Muscle of leg (tissue), 16 donors: ENCODE measurements at places on chromosomes 1 and 21. TPM values are rescaled to one million over a fixed set of nuclear protein-coding genes. Genes with fewer than 3 reads are reported as not detected.

- no peak overlapping the region for H3K4me3 ChIP-seq
- no peaks in the 10 kb centered on the region for H3K36me3 ChIP-seq
- no peaks in the 10 kb centered on the region for H3K4me1 ChIP-seq
- DNase-seq, result no peak
- H3K27ac ChIP-seq, result no peak overlapping the region
Observed at GRCh38 chr1:237953238-237953637, 62.5 kb upstream of the ZP4 start.

DNA sequence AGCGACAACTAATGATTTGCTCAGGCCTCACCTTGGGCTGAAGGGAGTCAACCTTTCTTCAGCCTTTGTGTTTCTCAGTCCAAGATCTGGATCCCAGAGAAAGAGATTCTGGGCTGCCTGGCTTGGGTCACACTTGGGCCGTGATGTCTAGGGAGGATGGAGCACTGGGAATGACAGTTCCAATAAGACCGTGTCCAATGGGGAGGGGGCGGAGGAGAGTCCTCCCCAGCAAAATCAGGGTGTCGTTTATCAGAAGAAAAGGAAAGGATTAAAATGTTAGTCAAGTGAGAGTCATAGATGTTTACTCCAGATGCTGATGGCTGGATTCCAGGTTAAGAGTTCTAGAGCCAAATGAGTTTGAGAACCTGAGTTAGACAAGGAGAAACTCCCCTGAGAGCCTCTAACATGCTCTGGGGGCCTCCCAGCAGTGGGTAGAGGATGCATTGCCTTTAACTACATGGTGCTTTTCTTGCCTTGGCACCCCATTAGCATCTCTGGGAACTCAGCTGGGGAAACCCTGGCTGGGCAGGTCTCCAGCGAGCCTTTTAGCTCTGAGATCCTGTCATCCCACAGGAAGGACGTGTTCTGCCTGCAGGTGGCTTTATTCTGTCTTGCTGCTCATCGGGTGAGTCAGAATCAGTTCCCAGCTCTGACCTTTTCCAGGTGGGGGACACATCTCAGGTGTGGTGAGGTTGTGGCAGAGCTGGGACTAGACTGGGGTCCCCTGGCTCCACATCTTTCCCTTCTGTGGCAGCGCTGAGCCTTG, 22.2 kb downstream of the NIPAL3 start:
- H3K27ac ChIP-seq, result peak overlapping the region; percentile 35
- peaks cover 15% of the 10 kb centered on the region for H3K4me1 ChIP-seq
- peak; percentile 68 for DNase-seq
- no peaks in the 10 kb centered on the region for H3K36me3 ChIP-seq
- H3K4me3 ChIP-seq, result no peak overlapping the region
- peaks cover 3% of the 10 kb centered on the region for H3K27me3 ChIP-seq

DNA sequence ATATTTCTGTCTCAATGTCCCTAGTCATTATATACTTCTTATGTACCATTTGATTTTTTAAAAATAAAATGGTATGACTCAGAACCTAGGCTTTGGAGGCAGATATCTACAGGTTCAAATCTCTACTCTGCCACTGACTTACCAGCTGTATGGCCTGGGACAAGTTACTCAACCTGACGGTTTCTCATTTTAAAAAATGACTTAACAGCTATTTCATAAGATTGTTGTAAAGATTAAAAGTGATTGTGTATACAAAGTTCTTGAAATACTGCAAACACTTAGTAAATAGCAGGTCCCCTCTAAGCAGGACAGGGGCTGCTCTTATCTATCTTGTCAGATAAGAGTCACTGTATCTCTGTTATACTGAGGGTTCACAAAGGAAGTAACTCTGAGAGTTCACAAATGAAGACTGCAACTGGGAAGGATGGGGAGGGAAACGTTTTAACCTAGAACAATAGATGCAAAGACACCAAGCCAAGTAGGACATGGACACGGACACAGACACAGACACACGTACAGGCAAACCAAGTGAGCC, 2.6 kb downstream of the BCAR3 start:
- H3K4me3 ChIP-seq, result no peak overlapping the region
- peaks cover 39% of the 10 kb centered on the region for H3K4me1 ChIP-seq
- no peak for DNase-seq
- no peaks in the 10 kb centered on the region for H3K27me3 ChIP-seq
- no peak overlapping the region for H3K27ac ChIP-seq

GRCh38 chr1:230076121-230076520, 9.1 kb downstream of the GALNT2 start:
- H3K27ac ChIP-seq, result no peak overlapping the region
- H3K27me3 ChIP-seq, result no peaks in the 10 kb centered on the region
- DNase-seq, result no peak
- H3K4me3 ChIP-seq, result no peak overlapping the region
- H3K4me1 ChIP-seq, result peaks cover 27% of the 10 kb centered on the region
- peaks cover 2% of the 10 kb centered on the region for H3K36me3 ChIP-seq

- H3K27me3 ChIP-seq, result no peaks in the 10 kb centered on the region
- no peaks in the 10 kb centered on the region for H3K36me3 ChIP-seq
- H3K4me1 ChIP-seq, result no peaks in the 10 kb centered on the region
- H3K4me3 ChIP-seq, result no peak overlapping the region
- no peak for DNase-seq
- H3K27ac ChIP-seq, result no peak overlapping the region
Observed at GRCh38 chr1:87061742-87062156, 147.3 kb downstream of the HS2ST1 start.

- no peak for DNase-seq
- peaks cover 51% of the 10 kb centered on the region for H3K4me1 ChIP-seq
- H3K4me3 ChIP-seq, result no peak overlapping the region
- H3K36me3 ChIP-seq, result no peaks in the 10 kb centered on the region
- H3K27ac ChIP-seq, result no peak overlapping the region
Observed at GRCh38 chr1:12181568-12181967, 14.8 kb downstream of the TNFRSF1B start.

Gene ARID4B
- total RNA-seq, result 22.5 TPM

Gene LAD1
- total RNA-seq, result 5.1 TPM

Gene SAMD11
- total RNA-seq, result 8.1 TPM

GRCh38 chr1:50610563-50610962, 187.3 kb upstream of the DMRTA2 start:
- no peak overlapping the region for H3K4me3 ChIP-seq
- DNase-seq, result peak; percentile 24
- no peak overlapping the region for H3K27ac ChIP-seq
- H3K27me3 ChIP-seq, result no peaks in the 10 kb centered on the region
- no peaks in the 10 kb centered on the region for H3K36me3 ChIP-seq

Gene OR2T11
- total RNA-seq, result not detected

DNA sequence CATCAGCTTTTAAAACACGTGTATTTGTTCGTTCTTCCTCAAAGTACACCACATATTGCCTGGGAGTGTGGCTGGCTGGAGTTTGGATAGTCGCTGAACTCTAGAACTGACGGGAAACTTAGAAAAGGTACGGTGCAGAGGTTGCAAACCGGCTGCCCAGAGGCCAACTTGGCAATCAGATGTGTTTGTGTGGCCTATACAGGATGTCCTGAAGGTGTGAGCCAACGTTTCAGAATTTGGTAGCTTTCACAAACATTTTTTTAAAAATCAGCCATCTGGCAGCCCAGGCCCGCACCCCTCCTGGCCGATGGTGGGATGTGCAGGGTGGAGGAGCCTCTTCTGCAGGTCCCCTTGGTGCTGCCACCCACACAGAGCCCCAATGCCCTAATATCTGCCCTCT, 73.6 kb upstream of the SLC25A33 start:
- no peak overlapping the region for H3K27ac ChIP-seq
- H3K4me1 ChIP-seq, result peaks cover 16% of the 10 kb centered on the region
- H3K27me3 ChIP-seq, result peaks cover 3% of the 10 kb centered on the region
- H3K36me3 ChIP-seq, result no peaks in the 10 kb centered on the region

Gene GRHL3
- 0.09 TPM for total RNA-seq

DNA sequence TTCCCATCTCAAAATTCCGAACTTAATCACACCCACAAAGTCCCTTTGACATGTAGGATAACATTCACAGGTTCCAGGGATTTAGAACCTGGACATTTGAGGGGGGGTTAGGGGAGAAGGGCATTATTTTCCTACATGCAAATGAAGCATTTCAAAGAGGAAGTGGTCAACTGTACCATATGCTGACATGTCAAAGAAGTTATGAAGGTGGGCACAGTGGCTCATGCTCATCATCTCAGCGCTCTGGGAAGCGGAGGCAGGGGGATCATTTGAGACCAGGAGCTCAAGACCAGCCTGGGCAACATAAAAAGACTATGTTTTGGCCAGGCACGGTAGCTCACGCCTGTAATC, 35.7 kb downstream of the PTP4A2 start:
- H3K36me3 ChIP-seq, result peaks cover 18% of the 10 kb centered on the region
- no peaks in the 10 kb centered on the region for H3K4me1 ChIP-seq
- H3K27ac ChIP-seq, result no peak overlapping the region
- no peak overlapping the region for H3K4me3 ChIP-seq
- DNase-seq, result no peak

- H3K4me3 ChIP-seq, result no peak overlapping the region
- no peak overlapping the region for H3K27ac ChIP-seq
- H3K4me1 ChIP-seq, result peaks cover 63% of the 10 kb centered on the region
- no peak for DNase-seq
- H3K27me3 ChIP-seq, result no peaks in the 10 kb centered on the region
Observed at GRCh38 chr1:227916655-227917054, 31.1 kb downstream of the WNT9A start.

DNA sequence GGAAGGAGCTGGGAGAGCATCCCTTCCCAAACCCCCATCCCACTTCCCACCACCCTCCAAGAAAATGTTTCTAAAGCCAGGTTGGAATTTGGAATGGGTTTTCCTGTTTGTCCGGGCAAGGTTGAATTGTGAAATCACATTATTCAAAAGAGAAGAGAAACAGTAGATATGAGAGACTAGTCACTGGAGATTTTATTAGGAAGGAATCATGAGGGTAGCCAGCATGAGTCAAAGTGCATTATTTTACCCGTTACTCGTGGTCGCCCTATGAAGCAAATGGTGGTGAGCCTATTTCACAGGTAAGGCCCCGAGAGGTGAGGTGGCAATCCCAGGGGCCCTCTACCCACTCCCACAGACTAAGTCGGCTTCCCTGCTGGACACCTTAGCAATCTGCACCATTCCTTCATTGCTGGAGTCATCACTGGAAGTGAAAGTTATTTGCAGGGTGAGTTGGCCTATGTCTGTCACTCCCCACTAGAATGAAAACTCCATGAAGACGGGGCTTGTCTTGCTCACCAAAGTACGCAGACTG, 52.8 kb downstream of the TOMM20 start:
- peak; percentile 33 for DNase-seq
- H3K27me3 ChIP-seq, result no peaks in the 10 kb centered on the region
- H3K4me3 ChIP-seq, result no peak overlapping the region
- peaks cover 60% of the 10 kb centered on the region for H3K4me1 ChIP-seq
- no peaks in the 10 kb centered on the region for H3K36me3 ChIP-seq

Gene RPTN
- total RNA-seq, result not detected

DNA sequence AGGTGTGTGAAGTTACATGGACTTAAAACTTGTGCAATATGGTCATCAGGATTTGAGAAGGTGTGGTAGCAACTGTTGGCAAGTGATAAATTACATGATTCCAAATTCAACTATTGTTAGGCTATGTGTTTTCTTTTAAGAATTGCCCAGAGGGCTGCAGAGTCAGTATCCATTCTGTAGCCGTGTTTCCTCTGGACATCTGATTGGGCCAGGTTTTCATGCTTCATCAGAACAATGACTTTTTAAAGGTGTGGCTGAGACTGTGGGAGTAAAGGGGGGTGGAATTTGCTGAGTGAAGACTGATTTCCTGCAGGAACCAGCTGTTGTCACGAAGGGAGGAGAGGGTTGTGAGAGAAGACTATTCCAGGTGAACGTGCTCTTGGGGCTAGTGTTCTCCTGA, 1.7 kb upstream of the HRNR start:
- no peak overlapping the region for H3K27ac ChIP-seq
- no peaks in the 10 kb centered on the region for H3K36me3 ChIP-seq

Gene KCNN3
- total RNA-seq, result 5.1 TPM

DNA sequence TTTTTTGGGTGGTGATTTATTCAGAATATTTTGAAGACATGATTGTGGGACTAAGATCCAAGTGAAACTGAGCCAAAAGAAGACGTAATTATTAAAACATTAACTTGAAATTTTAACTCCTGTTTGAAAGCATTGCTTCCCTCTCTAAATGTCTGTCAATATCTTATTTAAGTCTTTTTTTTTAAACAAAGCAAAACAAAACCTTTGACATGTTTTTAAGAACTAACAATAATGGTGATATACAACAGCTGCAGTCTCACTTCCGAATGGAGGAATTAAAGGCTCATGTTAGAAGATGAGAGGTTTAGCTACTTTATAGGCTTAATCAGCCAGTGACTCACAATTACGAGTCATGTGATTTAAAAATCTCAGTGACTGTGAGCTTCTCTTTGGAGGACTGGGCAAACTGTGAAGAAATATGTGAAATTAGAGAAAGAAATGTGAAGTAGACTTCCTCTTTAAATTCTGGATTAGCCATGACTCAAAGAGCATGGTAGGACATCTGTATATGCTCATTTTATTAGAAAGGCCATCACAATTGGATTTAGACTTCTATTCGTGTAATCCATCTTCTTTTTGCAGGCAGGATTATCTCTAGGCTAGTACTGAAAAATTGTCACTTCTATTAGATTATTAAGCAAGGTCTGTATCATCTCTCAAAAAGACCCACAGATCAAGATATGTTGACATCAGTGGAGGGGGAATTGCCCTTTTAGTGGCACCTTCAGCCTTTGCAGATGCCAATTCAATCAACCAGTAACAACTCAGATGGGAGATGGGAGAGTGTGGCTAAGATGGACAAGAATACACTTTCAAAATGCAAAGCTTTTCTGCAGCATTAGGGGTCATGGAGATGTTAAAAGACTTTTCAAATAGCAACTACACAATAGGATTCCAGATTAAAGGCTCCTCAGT, 28.7 kb downstream of the KCNA3 start:
- H3K4me1 ChIP-seq, result no peaks in the 10 kb centered on the region
- H3K27me3 ChIP-seq, result no peaks in the 10 kb centered on the region
- peak; percentile 14 for DNase-seq
- H3K4me3 ChIP-seq, result no peak overlapping the region
- no peak overlapping the region for H3K27ac ChIP-seq
- no peaks in the 10 kb centered on the region for H3K36me3 ChIP-seq

DNA sequence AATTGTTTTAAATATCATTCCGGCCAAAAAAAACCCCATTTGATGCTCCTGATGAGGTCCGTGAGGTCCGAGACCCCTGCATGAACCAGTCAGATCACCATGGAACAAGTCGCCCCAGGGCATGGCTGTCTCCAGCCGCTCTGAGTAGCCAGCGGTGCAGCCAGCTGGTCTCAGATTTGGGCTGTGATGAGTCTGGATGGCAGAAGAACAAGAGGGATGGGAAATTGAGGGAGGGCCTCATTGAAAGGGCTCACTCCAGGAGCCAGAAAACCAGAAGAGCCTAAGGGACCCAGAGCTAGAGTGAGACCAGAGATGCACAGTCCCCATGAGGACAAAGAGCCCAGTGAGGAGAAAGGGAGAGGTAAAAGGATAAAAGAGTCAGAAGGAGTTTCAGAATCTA, 174.0 kb downstream of the TOMM20 start:
- H3K27me3 ChIP-seq, result no peaks in the 10 kb centered on the region
- peaks cover 42% of the 10 kb centered on the region for H3K4me1 ChIP-seq
- no peak for DNase-seq
